ENCODE measurements at places on chromosomes 2 and 18. TPM values are rescaled to one million over a fixed set of nuclear protein-coding genes. Genes with fewer than 3 reads are reported as not detected.

GRCh38 chr2:134718817-134719814, at the start of gene TMEM163:
Gene TMEM163 (minus strand): TSS chr2:134719000.
- H3K36me3 ChIP-seq, result no peaks in the 10 kb centered on the region
- H3K4me3 ChIP-seq, result peak within 1 kb of the TSS; percentile 58
- H3K27me3 ChIP-seq, result peaks cover 66% of the 10 kb centered on the region
- DNase-seq, result no peak
- H3K4me1 ChIP-seq, result peaks cover 9% of the 10 kb centered on the region
- H3K27ac ChIP-seq, result peak within 1 kb of the TSS; percentile 12

GRCh38 chr2:238695538-238695937, 152.3 kb upstream of the TWIST2 start:
- H3K4me3 ChIP-seq, result no peak overlapping the region
- no peaks in the 10 kb centered on the region for H3K36me3 ChIP-seq
- H3K27ac ChIP-seq, result no peak overlapping the region
- peak; percentile 93 for DNase-seq

DNA sequence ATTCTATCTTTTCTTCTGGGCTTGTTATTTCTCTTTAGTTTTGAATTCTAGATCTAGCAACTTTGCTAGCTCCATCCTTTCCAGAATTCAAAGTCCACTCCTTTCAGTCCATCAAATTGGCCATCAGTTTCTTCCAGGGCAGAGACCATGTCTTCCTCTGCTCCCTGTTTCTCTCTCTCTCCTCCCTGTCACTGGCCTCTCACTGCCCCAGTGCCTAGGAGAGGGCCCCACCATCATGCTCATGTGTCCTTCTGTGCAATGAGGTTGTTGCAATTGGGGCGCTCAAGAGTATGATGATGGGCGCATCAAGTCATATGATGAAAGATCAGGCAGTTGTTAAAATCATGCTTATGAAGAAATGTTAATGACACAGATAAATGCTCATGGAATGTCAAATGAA, 159.2 kb upstream of the HS6ST1 start:
- peaks cover 1% of the 10 kb centered on the region for H3K4me1 ChIP-seq
- no peak overlapping the region for H3K4me3 ChIP-seq
- no peaks in the 10 kb centered on the region for H3K36me3 ChIP-seq
- no peak for DNase-seq

DNA sequence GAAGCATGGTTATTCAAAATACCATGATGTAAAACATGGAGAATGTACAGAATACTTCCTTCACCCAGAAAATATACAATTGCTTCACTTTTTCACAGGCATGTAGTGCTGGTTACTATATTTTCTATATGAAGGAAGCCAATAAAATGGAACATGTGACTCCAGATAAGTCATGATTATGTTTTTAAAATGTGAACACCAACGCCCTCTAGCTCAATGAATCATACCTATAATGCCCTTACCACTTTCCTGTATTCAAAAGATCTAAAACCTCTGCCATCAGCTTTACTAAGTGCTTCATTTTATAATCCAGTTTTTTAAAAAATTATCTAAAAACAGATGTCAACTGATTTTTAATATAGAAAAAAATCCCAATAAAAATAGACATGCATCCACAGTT, 59.9 kb downstream of the SMAD2 start:
- no peak overlapping the region for H3K27ac ChIP-seq
- no peaks in the 10 kb centered on the region for H3K27me3 ChIP-seq
- no peak for DNase-seq
- H3K36me3 ChIP-seq, result peaks cover 2% of the 10 kb centered on the region
- no peak overlapping the region for H3K4me3 ChIP-seq

- peak overlapping the region; percentile 66 for H3K27ac ChIP-seq
- peaks cover 8% of the 10 kb centered on the region for H3K27me3 ChIP-seq
- no peak overlapping the region for H3K4me3 ChIP-seq
- no peaks in the 10 kb centered on the region for H3K36me3 ChIP-seq
- no peaks in the 10 kb centered on the region for H3K4me1 ChIP-seq
These were observed 226.4 kb upstream of the ID2 start for GRCh38 chr2:8455236-8456150.

DNA sequence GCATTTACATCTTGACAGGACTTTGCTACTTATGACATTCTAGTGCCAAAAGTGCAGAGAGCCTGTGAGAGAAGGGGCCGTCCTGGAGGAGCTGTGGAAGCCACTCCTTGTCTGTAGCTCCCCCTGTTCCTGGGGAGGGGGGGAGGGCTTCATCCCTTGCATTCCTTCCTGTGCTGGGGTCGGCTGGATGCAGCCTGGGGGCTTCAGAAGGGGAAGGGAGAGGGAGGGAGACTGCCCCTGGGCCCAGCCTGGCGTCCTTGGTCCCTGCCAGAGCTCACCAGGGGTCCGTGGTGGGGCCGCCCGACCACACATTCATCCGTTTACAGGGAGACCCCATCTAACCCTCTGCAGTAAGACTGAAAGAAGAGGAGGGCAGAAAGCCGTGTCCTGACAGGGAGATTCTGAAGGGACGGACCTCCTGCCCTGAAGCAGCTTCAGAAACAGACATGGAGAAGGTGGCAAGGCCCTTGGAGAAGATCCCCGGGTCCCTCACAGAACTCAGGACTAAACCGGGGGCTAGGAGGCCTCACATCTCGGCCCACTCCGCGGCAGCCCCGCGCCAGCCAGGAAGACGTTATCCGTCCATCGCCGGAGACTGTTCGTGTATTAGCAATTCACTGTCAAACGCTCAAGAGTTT, 258.3 kb upstream of the SALL3 start:
- no peaks in the 10 kb centered on the region for H3K4me1 ChIP-seq
- DNase-seq, result peak; percentile 15
- H3K27me3 ChIP-seq, result no peaks in the 10 kb centered on the region

The KCNF1 gene
- 0.34 TPM for total RNA-seq

GRCh38 chr2:6372317-6372901, 493.3 kb downstream of the CMPK2 start:
- no peaks in the 10 kb centered on the region for H3K27me3 ChIP-seq
- H3K4me1 ChIP-seq, result no peaks in the 10 kb centered on the region
- no peak overlapping the region for H3K4me3 ChIP-seq
- no peak overlapping the region for H3K27ac ChIP-seq

The IWS1 gene
- total RNA-seq, result 35.6 TPM

DNA sequence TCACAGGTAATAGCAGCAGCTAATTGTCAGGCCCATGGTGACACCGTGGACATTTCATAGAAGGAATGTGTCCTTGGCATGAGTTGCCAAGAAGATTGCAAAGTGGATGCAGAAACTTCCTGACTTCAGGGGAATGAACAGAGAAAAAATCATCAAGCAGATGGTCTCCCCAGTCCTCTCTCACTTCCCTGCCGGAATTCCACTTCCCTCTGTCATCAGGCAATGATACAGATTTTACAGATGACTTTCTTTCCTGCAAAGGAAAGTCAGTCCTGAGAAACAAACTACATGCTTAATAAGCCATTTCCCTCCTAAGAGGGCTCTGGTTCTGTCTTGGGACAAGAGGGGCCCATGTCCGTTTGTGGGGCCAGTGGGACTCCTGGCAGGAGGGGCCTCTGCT, 45.7 kb downstream of the KCNF1 start:
- H3K36me3 ChIP-seq, result no peaks in the 10 kb centered on the region
- no peaks in the 10 kb centered on the region for H3K4me1 ChIP-seq
- no peak overlapping the region for H3K4me3 ChIP-seq
- peaks cover 3% of the 10 kb centered on the region for H3K27me3 ChIP-seq
- no peak for DNase-seq

- H3K27me3 ChIP-seq, result no peaks in the 10 kb centered on the region
- no peak overlapping the region for H3K4me3 ChIP-seq
- no peak for DNase-seq
- no peaks in the 10 kb centered on the region for H3K4me1 ChIP-seq
These were observed 55.4 kb downstream of the CWC22 start for GRCh38 chr2:179951680-179952079.

GRCh38 chr18:58578321-58578720, 50.6 kb downstream of the ALPK2 start:
- no peak for DNase-seq
- H3K27ac ChIP-seq, result no peak overlapping the region
- no peaks in the 10 kb centered on the region for H3K27me3 ChIP-seq

GRCh38 chr18:64402636-64403035, 253.7 kb upstream of the LINC00305 start:
- H3K4me3 ChIP-seq, result no peak overlapping the region
- no peaks in the 10 kb centered on the region for H3K36me3 ChIP-seq
- H3K27me3 ChIP-seq, result no peaks in the 10 kb centered on the region
- no peak overlapping the region for H3K27ac ChIP-seq

DNA sequence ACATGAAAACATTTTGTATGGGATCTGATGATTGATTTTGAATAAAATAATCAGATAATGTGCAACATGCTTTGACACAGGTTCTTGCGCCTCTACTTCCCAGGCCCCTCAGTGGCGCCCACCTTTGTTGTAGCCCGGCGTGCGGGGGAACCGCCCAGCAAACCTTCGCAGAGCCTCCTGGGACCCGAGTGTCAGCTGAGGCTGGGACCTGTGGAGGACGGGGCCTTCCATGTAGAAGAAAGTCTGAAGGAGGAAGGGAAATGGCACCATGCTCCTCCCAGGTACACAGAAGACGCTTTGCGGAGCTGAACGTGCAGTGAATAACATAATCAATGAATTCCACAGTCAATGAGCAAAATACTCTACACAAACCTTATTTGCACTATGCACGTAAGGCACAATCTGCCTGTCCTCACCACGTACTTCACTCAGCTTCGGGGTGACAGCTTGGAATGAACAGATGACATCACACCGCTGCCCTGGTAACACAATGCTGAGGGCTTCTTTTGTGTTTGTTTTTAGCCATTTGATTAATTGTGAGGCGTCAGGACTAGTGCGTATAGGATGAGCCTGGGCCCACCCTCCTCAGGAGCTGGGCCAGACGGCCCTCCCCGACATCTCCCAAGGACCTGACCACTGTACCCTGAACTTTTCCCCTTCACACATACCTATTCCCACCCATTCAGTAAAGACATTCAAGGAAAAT, 78.1 kb downstream of the TWIST2 start:
- H3K27ac ChIP-seq, result no peak overlapping the region
- no peaks in the 10 kb centered on the region for H3K36me3 ChIP-seq
- peaks cover 15% of the 10 kb centered on the region for H3K4me1 ChIP-seq
- no peak for DNase-seq

DNA sequence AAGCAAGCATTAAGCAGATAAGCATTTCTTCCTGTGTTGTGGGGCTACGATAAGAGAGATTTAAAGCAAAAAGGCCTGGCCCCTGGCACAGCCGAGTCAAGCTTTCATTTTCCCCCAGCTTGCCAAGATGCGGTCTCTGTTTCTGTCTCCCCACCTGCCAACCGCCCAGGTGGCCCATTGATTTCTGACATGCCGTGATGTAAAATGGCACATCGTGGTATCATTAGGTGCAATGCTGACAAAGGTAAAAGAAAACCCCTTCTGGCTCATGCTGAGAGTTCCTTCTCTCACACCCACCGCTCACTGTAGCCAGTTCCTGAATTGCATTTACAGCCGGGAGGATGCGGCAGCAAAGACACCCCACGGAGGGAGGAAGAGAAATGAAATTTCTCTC, 62.8 kb downstream of the BOD1L2 start:
- H3K27me3 ChIP-seq, result peaks cover 17% of the 10 kb centered on the region
- no peaks in the 10 kb centered on the region for H3K4me1 ChIP-seq
- H3K27ac ChIP-seq, result no peak overlapping the region
- no peak overlapping the region for H3K4me3 ChIP-seq
- no peak for DNase-seq

The RELCH gene
- 31.1 TPM for total RNA-seq

DNA sequence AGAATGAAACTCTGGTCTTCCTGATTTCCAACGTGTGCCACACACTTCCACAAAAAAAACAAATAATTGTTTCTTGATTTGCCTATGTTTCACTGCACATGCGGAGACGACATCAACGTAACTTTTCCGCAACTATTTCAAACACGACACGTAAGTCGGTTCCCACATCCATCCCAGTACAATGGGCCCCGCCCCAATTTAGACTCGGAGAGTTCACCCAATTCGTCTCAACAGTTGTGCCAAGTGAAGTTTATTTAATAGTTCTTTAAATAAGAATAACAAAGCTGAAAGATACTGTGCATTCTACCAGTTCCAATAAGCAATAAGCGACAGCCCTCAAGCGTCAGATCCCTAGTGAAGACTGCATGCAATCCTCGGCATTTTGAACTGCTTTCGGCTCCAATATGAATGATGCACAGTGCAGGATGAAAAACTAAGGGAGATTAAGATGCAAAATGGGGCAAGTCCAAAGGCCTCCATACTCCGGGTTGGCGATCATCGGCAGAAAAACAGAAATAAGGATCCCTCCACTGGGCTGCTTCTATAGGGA, 664 bp downstream of the CCT4 start:
- H3K4me3 ChIP-seq, result peak overlapping the region; percentile 92
- H3K36me3 ChIP-seq, result peaks cover 9% of the 10 kb centered on the region
- peaks cover 3% of the 10 kb centered on the region for H3K4me1 ChIP-seq
- peak; percentile 25 for DNase-seq
- peak overlapping the region; percentile 97 for H3K27ac ChIP-seq
- H3K27me3 ChIP-seq, result no peaks in the 10 kb centered on the region

- no peak for DNase-seq
- no peaks in the 10 kb centered on the region for H3K36me3 ChIP-seq
- no peaks in the 10 kb centered on the region for H3K4me1 ChIP-seq
- no peak overlapping the region for H3K27ac ChIP-seq
- H3K27me3 ChIP-seq, result no peaks in the 10 kb centered on the region
These were observed 5.9 kb downstream of the SERPINB11 start for GRCh38 chr18:63708650-63709049.

DNA sequence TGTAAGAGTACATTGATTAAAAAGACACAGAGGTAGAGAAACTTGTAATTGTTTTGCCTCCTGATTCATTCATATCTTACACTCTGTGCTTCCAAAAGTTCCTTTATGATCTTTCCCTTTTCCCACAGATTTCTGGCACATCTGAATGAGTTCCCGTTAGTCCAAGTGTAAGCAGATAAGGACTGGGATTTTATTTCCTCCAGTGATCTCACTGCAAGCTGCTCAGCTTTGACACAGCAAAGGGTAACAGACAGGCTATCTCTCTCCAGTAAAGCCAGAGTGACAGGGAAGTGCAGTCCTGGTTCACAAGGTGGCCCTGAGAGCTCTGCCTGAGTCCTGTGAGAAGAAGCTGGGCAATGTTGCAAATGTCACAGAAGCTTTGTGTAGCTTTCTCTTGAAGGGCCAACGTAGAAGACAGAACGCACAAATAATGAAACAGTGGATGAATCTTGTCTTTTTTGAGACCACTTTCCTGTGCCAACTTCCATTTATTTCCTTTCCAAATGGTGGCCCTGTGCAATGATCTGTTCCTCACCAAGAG, 32.5 kb upstream of the KCNE4 start:
- H3K27ac ChIP-seq, result no peak overlapping the region
- H3K4me1 ChIP-seq, result no peaks in the 10 kb centered on the region
- DNase-seq, result no peak
- H3K27me3 ChIP-seq, result no peaks in the 10 kb centered on the region

Measured in lung (tissue), 17 donors.